ENCODE measurements at places on chromosomes 16 and 17.

DNA sequence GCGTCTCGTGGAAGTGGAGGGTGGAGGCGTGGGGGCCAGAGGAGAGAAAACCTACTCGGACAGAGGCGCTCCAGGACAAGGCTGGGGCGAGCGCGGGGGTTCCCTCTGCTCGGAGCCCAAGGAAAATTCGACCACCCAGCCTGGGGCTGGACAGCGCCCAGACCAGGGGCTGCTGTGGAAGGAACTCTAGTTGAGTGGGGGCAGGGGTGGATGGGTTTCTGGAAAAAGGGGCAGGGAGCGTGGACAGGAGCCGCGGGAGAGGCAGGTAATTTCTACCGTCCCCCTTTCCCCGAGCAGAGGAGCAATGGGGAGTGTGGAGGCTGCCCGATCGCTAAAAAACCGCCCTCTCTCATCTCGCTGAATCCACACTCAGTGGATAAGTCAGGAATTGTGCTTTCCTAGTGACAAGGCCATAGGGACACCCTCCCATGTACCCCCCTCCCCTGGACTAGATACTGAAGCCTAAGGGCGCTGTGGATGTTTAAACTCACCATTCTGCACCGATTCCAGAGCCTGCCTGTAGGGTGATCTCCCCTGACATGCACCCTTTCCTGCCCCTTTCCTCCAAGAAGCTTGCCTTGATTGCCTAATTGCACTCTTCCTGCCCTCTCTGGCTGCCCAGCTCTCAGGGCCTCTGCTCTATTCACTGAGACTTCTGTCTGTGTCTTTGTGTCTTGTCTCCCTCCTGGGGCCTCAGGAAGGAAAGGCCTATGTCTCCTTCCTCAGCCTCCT, 90.7 kb upstream of the TMEM97 start:
- DNase-seq = no peak

GRCh38 chr16:54165912-54166865, 120.4 kb downstream of the IRX3 start:
- no peak for DNase-seq

DNA sequence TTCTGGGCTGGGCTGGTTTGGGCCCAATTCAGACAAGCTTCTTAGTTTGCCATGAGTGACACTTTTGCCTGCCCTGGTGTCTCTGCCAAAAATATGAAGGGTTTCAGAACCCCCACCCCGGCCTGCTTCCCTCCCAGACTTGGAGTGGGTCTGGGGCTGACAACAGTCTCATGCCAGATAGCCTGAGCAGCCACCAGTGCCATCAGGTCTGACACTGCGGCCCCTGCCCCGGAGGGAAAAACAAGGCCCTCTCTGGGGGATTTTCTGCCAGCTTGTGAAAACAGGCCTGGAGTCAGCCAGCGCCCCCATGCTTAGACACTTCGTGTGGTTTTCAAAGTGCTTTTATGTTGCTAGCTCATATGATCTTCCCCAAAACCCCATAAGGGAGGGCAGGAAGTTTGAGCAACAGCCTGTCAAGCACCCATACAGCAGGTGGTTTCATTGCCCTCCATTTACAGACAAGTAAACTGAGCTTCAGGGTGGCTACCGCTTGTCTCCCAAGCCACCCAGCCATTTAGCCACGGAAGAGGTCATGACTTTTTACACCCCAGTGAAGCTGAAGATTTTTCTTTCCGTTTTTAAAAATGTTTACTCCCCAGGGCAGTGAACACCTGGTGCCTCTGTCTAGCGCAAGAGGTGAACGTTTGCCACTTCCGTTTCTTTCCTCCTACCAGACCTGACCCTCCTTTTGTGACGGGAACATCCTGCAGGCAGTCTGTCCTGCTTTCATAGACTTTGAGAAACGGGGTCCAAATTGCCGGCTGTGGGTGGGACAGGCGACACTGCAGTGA, 300.6 kb downstream of the SEC14L1 start:
- DNase-seq = peak; percentile 7

- DNase-seq = no peak
Measured at GRCh38 chr17:80691784-80692183, 147.1 kb downstream of the RPTOR start.

DNA sequence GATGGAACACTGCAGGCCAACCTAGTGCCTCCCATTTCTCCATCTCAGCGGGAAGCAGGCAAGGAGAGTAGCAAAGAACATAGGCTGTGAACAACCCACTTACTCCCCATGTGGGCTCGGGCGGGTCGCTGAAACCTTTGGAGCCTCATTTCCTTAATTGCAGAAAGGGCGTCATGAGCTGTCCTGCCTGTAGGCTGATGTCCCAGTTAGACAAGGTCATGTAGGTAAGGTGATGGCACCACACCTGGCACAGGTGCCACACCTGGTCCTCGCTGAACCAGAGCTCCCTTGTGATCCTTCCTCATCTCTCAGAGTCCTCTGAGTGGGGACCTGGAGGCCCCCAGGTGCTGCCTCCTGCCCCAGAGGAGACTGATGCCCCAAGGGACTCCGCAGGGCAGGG, 22.9 kb downstream of the ABCC3 start:
- no peak for DNase-seq

DNA sequence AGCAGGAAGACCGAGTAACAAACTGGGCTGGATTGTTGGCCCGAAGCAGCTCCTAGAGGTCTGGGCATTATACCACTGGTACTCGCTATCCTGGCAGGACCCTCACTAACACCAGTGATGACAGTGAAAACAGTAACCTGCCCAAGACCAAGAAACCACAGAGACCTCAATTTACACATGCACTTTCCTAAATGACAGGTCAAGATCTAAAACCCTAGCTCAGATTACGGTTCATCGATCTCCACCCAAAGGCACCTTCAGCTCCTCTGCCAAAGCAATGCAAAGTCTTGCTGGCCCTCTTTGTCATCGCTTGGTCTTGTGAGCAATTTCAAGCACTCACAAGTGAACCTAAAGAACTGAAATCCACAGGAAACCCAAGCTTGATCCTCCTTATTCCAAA, 1.5 kb downstream of the PIP4K2B start:
- no peak for DNase-seq

DNA sequence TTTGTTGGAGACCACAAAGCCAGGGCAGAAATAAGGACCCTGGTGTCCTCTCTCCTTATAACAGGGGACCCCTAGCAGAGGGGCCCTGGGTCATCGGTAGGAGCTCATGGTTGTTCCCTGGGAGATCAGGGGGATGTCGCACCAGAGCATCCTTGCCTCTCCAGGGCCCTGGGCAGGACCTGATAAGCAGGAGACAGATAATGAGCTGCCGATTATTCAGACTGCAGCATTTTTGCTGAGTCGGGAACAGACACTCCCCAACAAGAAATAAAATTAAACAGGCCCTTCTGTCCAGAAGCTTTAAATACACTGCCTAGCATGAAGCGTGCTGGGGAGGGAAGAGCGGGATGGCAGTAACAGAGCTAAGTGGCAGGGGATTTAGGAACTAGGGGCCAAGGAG, 15.4 kb upstream of the GFAP start:
- no peak for DNase-seq

DNA sequence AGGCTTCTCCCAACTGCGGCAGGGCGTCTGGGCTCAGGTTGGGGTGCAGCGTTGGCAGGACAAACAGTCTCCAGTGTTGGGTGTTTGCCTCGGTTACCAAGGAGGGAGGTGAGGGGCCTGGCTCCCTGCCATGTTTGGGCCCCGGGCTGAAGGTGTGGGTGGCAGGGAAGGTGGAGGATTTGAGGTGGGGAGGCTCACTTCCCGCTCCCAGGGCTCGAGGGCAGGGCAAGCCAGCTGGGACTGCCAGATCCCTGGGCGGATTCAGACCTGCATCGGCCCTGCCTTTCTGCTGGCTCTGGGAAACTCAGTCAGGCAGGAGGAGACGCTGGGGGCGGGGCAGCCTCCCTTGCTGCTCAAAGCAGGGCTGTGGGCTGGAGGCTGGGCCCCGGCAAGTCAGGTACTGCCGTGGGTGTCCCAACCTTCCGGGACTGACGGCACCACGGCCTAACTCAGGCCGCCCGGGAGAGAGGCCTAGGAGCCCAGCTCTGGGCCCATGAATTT, 31.3 kb upstream of the KRT17 start:
- no peak for DNase-seq

DNA sequence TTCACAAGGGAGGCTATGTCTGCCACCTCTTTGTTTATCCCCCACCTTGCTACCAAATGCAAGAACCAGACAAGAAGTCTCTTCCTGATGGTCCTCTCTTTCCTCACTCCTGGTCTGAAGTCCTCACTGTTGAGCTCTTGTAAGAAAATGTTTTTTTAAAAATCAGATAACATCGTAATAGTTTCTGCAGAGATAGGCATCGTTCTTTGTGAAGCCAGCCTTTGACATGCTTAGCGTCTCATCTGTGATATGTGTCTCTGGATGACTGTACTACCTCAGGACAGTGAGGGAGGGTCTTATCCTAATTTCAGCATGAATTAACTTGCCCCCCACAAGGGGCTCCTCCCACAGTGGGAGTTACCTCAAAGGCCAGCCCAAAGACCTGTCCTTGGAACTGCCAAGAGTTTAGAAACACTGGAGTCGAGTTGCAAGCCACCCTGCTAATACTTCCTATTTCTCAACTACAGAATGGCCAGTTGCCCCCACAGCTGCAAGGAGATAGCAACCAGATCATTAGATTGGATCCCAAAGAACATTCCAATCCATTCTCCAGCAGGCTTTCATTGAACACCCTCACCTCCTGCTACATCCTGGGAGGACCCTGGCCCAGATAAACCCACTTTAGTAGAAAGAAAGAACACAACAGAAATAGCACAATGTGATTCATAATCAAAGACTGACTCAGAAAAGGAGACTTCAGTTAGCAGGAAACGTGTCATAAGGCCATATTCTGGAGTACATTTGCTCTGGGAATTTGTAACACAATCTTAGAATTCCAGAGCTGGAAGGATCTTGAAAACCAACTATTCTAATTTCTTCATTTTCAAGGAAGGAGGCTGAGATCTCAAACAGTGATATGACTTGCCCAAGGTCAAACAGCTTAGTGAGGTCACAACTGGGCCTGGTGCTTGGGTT, 151.0 kb downstream of the IRX3 start:
- no peak for DNase-seq

DNA sequence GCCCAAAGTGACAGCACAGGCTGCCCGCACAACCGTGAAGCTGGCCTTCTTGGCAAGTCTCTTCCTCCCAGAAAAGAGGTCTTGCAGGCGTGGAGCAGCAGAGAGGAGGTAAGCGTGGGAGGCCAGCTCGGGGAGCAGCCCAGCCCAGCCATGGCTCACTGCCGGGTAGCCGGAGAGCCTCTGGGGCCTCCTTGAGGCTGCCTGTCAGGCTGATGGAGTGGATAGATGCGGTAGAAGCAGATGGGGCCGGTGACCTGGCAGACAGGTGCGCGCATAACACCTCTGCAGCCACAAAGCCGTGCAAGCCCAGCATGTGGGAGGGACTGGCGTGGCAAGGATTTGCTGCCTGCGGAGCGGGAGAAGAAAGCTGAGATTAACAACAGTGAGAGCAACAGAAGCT, 17.1 kb upstream of the DOK4 start:
- no peak for DNase-seq

DNA sequence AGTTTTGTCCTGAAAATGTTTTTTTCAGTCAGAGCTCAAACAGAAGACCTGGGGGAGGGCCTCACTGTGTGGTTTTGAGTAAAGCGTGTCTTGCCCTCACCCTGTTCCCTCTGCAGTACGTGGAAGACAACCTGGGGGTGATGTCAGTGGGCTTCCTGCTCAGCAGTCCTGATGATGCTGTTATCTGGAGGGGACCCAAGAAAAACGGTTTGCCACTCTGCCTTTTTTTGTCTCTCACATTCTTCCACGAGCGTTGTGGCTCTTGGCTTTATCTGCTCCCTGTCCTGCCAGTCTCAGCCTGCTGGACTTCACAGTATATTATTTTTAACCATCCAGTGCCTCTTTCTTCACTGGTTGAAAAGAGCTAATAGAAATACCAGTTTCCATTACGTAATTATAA, 12.9 kb downstream of the NUBP1 start:
- DNase-seq = no peak

DNA sequence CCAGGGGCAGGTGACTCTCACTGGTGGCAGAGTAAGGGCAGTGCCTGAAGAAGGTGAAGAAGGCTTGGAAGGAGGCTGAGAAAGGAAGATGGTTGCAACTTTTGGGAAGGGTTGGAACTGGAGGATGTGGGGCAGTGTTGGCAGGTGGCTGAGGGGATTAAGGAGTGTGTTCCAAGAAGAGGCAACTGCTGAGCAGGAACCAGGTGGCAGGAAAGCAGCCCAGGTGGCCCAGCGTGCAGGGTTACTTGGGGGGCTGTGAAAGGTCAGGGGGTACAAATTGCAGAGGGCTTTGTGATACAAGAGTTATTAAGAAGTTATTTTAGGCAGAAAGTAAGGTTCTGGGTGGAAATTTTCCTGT, 28.6 kb downstream of the WSCD1 start:
- DNase-seq = no peak

GRCh38 chr17:40448213-40448638, 5.0 kb downstream of the IGFBP4 start:
- DNase-seq = no peak

- no peak for DNase-seq
Measured at GRCh38 chr16:30533146-30533522, 1.5 kb downstream of the ZNF747 start.

GRCh38 chr16:86337138-86337537, 173.2 kb upstream of the FOXF1 start:
- no peak for DNase-seq

GRCh38 chr17:62680541-62681052, 53.1 kb downstream of the MRC2 start:
- DNase-seq = no peak
